ENCODE measurements at places on chromosomes 11 and 22. TPM values are rescaled to one million over a fixed set of nuclear protein-coding genes. Genes with fewer than 3 reads are reported as not detected.

Gene THYN1
- 75.2 TPM for total RNA-seq

Gene MB
- total RNA-seq, result not detected

Gene SMCO4
- total RNA-seq, result 17.5 TPM

Gene NNMT
- total RNA-seq, result 2,593 TPM

Gene PVALB
- not detected for total RNA-seq

Gene CRYBB3
- total RNA-seq, result not detected

Gene SLC22A8
- not detected for total RNA-seq

All from renal cortical epithelial cell (primary cell).